ENCODE measurements at places on chromosomes 4 and X.

GRCh38 chr4:183961795-183962194 is 56.7 kb downstream of the STOX2 start:
- no peak for DNase-seq

- DNase-seq = no peak
Observed at GRCh38 chr4:156557920-156558319, 413.7 kb downstream of the PDGFC start.

- no peak for DNase-seq
Observed at GRCh38 chr4:30720661-30721184, 554 bp downstream of the PCDH7 start.

DNA sequence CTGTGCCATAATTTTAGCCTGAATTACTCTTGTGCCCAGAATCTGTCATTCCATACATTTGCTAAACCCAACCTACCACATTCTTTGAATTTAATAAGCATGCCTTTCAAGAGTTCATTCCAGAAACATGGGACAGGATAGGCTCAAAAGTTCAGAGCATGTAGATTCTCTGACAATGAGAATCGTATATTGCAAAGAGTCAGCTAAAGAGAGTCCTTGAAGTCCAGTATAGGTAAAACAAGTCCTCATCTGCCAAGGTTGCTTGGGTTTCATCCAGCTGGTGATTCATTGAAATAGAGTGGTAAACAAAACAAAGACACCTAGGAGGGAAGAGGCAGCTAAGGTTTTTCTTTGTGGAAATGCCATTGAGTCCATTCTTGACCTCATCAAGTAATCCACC is 249.3 kb upstream of the DIPK2B start:
- DNase-seq = no peak

DNA sequence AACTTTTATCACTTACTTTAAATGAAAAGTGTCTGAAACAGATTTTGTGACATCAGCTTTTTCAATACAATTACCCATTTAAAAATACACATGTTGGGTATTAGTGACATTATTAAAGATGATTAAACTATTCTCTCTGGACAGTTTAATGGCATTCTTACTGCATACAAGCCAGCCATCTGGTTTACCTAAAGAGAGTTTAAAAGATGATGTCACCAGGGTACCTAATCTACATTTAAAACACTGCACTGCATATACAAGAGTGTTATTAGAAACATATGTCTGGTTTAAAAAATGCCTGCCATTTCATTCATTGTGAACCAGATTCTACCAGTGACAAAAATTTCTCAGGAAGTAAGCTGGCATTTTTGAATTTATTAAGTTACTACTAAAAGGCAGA is 919.1 kb downstream of the ADGRL3 start:
- DNase-seq = no peak

GRCh38 chrX:107632346-107632745 is 4.0 kb downstream of the PRPS1 start:
- no peak for DNase-seq

- DNase-seq = no peak
Observed at GRCh38 chr4:186266729-186267456, 904 bp downstream of the F11 start.

- no peak for DNase-seq
Observed at GRCh38 chr4:143337600-143338287, 1.1 kb downstream of the GAB1 start.

DNA sequence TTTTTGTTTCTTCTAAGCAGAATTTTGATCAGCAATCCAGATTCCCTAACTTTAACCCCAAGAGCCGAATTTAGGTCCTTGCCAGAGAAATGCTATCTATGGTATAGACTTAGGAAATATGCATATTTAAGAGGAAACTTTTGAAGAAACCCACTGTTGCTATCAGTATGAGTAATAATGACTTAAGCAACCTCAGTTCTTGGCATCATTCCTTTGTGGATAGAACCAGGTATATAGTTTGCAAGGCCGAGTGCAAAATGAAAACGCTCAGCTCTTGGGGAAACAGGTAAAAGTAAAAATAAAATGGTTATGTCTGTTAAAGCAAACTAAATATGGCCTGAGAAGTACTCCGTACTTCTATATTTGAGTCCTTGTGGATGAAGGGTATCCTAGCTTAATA is 78.1 kb downstream of the ARSF start:
- no peak for DNase-seq

GRCh38 chr4:4425119-4425690 is 38.3 kb downstream of the NSG1 start:
- DNase-seq = no peak

- DNase-seq = no peak
Observed at GRCh38 chr4:76022677-76023076, 620 bp downstream of the CXCL10 start.

- no peak for DNase-seq
Observed at GRCh38 chr4:85806334-85806733, 331.4 kb downstream of the ARHGAP24 start.

GRCh38 chr4:48203819-48204218 is 65.8 kb downstream of the TEC start:
- DNase-seq = no peak

- DNase-seq = no peak
Observed at GRCh38 chr4:18847249-18847890, 825.8 kb upstream of the LCORL start.

GRCh38 chr4:11801466-11802446 is 373.1 kb upstream of the HS3ST1 start:
- no peak for DNase-seq

DNA sequence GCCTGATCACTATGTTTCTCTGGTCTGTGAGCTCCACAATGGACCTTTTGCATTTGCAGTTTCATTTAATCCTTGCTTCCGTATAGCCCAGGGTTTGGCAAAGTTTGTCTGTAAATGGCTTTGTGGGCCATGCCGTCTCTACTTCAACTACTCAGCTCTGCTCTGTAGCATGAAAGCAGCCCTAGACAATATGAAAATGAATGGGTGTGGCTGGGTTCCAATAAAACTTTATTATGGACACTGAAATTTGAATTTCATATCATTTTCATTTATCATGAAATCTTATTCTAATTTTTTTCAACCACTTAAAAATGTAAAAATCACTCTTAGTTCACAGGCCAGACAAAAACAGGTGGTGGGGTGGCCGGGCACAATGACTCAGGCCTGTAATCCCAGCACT is 41.5 kb downstream of the ACE2 start:
- DNase-seq = no peak

DNA sequence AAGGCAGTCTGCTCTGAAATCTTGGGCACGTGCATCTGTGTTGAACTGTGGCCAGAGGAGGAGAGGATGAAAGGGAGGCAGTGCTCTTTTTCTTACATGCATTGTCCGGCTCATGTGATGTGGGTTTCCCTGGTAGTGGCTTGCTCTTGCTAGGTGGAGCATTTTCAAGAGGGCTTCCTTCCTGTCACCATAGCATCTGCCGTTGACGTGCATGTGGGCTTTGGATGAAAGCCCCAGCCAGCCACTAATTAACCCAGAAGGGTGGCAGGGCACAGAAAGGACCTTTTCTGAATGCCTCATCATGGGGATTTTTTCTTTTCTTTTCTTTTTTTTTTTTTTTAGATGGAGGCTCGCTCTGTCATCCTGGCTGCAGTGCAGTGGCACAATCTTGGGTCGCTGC is 121.3 kb downstream of the GPR143 start:
- DNase-seq = no peak

GRCh38 chr4:2066011-2066551 is 7.0 kb downstream of the NAT8L start:
- no peak for DNase-seq

GRCh38 chr4:126794363-126794762 is 838.4 kb upstream of the INTU start:
- DNase-seq = no peak

- DNase-seq = no peak
Observed at GRCh38 chrX:120568035-120568434, 7.3 kb upstream of the CUL4B start.

- no peak for DNase-seq
Observed at GRCh38 chrX:148426467-148426866, 74.0 kb upstream of the AFF2 start.

GRCh38 chr4:8050180-8050554 is 108.4 kb downstream of the ABLIM2 start:
- no peak for DNase-seq

DNA sequence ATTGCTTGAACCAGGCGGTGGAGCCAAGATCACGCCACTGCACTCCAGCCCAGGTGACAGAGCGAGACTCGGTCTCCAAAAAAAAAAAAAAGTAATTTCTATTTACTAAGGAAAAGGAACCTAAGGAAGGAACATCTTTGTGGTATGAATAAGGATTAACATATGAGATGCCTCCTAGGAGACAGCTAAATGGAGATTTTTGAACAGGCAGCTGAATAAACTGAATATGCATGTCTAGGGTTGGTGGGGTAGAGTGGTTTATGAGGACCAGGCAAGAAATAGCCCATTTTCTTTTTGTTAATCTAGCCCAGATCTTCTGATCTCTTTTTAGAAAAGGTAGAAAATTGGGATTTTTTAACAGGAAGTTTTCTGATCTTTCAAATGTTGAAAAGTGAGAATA is 59.9 kb upstream of the TBC1D14 start:
- DNase-seq = no peak

DNA sequence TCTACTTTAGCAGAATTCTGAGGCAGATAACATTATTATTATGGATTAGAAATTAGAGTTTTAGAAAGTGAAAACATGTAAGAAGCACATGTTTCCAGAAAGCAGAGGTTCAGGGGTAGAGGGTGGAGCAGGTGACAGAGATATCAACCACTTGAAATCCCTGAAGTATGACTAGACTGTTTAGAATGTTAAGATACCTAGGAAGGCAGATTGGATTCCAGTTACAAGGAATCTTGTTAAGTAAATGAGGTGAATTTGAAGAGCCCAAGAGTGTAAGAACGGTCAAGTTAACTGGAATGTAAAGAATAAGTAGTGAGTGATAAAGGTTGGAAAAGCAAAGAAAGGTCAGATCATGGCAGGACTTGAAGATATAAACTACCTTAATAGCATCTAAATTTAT is 37.6 kb downstream of the ARSJ start:
- no peak for DNase-seq

Measured in omental fat pad (tissue), 4 donors.